Activated T-helper 17 cell treated with anti-CD3 and anti-CD28 coated beads, Interleukin-2, amount 50 U/mL, for 72 hours (primary cell): ENCODE measurements at places on chromosomes 16 and 17.
A peak's percentile ranks its signal among the peaks of the same experiment; 100 is the strongest.

DNA sequence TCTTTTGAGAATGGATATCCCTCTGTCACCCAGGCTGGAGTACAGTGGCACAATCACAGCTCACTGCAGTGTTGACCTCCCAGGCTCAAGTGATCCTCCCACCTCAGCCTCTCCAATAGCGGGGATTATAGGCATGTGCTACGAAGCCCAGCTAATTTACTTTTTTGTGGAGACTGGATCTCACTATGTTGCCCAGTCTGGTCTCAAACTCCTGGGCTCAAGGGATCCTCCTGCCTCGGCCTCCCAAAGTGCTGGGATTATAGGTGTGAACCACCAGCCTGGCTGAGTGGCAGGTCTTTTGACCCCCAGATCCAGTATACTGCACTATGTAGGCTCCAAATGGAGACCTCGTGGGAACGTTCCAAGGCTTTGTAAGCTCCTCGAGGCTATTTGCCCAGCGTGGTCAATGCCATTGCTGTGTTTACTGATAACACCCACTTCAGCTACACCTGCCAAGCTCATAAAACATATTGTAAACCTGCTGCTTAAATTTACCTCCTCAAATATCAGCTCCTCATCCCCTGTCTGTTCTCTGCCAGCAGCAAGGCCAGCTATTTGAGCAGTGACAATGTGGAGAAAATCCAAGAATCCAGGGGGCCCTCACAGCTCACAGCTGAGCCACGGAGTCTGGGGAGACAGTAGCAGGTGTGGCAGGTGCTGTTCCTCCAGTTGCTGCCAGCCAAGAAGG is 16.2 kb upstream of the KIFC3 start:
- no peak for ATAC-seq

DNA sequence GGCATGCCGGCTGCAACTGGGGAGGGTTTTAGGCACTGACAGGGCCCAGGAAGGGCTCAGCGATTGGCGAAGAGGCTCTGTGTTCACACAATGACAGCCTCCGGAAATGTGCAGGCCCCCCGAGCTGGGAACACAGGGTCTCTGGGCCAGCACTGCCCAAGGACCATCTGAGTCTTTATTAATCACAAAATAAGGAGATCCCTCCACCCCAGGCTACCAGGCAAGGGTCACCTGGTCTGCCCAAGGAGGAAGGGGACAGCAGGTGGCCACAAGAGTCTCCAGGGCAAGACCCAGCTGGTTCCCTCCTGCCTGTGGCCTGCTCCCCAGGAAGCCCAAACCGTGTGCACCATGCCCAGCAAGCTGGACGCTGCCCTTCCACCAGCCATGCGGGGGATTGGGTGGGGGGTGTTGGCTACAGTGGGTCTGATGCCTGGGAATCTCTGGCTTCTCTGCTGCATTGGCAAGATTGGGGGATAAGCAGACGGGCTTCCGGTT is 52.1 kb upstream of the TNRC6C start:
- ATAC-seq = no peak

DNA sequence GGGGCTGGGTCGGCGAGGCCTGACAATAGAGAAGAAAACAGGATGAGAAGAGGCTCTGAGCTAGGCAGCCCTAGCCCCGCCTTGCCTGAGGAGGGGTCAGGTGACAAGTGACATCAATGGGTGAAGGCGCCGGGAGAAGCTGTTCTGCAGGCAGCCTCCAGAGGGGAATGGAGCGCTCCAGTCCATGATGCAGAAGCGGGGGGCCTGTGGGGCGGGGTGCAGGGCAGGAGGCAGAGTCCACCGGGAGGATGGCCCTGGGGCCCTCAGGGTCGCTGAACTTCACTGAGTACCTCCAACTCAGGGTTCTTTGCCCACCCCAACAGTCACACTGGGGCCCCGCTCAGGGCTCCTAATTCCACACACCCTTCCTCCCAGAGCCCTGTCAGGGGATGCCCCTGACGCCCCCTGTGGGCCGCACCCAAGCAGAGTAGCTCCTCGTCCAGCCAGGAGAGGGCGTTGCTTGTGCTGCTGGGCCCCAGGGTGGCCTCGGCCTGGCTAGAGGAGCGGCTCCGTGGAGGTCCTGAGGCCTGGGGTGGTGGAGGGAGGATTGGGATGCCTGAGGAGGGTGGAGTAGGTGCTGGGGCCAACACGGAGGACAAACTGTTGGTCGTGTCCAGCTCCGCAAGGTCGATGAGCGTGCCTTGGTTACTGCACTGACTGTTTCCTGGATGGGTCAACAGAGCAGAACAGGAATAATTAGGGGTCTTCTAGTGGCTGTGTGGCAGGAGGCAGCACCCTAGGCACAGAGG is 20.8 kb downstream of the GGA3 start:
- ATAC-seq = no peak

DNA sequence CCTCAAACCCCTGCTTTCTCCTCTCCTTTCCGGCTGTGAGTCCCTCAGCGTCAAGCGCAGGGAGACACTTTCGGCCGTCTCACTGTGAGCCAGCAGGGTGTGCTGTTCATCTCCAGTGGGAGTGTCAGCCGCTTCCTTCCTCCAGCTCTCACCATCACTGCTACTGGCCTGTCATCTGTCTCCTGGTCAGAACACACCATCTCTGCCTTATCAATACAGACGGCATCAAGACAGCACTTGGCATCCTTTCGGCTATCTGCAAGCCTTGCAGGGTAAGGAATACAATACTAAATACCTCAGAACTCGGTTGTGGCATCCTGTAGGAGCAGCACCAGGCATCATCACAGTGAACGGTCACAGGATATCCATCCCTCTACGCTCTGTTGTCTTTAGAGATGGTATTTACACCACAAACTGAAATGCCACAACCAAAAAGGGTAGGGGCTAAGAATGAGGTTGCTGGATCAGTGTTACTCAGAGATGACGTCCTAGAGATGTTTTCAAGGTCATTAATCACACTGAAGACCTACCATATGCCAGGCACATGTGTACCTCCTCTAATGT is 20.7 kb upstream of the CMTM4 start:
- ATAC-seq = peak; percentile 35

DNA sequence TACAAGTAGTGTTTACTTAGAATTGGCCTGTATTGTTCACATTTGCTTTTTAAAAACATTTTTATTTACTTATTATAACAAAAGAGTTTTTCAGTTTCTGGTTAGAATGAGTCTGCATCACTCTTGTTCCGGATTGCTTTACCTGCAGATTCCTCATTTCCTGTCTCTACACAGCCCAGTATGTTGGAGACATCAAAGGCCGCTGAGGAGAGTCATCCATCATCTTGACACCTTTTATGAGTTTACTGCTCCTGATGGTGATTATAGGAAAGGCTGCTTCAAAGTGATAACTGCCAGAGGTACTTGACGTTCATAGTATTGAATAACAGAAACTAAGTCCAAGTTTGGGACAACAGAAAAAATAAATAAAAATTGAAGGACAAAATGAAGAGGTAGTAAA is 490.5 kb upstream of the CA10 start:
- ATAC-seq = no peak

DNA sequence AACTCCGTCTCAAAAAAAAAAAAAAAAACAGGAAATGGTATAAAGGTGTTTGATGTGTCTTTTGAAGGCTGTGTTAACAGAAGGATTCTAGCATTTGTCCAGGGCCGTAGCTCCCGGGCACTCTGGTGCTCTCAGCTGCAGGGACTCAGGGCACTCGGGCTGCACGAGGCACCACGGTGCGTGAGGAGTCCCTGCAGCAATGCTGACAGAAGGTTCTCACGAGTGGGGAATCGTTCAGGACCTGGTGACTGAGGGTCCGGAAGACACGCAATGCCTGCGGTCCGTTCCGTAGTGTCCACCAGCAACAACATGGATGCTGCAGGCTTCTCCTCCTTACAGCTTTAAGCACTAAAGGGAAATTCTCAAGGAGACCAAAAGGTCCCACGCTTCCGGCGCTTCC is 12.6 kb upstream of the FAAP100 start:
- ATAC-seq = no peak

- no peak for ATAC-seq
Observed at GRCh38 chr16:1642753-1643152, 30.6 kb downstream of the CRAMP1 start.
